Activated T-helper 1 cell treated with Interleukin-2 at 50 U/mL for 16 hours (primary cell): ENCODE measurements at places on chromosomes 16 and 17.

- no peak for DNase-seq
These were observed 107.0 kb downstream of the ANKRD11 start for GRCh38 chr16:89383095-89384003.

GRCh38 chr17:42107124-42107523, 5.4 kb downstream of the DHX58 start:
- no peak for DNase-seq

DNA sequence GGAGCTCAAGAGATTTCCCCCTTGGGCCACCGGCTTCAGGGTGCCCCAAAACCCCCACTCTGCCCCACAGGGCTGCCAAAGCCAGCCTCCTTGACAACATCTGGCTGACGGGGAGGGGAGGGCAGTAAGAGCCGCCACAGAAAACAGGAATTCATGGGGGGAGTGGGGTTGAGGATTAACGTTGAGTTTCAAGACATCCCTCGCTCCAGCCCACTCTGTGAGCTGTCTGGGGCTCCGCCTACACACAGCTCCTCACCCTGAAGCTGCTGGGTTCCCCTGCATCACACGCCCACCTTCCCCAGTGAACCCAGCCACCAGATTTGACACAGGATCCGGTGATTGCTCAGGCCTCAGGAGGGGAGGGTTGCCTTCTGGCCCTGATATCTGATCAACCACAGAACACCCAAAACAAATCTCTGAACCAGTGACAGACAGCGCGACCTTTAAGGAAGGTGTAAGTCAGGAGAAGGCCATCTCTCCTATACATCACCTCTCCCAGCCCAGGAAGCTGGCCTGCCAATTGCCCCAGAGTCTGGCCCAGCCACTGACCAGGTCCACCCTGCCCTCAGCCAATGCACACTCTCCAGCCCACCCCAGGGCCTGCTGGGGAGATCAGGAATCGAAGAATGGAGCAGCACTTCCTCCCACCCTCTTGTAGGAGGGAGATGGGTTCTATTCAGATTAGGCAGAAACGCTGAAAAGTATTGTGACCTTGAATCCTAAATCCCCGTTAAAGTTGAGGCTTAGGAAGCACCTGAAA, 132.1 kb downstream of the CLEC16A start:
- DNase-seq: no peak

DNA sequence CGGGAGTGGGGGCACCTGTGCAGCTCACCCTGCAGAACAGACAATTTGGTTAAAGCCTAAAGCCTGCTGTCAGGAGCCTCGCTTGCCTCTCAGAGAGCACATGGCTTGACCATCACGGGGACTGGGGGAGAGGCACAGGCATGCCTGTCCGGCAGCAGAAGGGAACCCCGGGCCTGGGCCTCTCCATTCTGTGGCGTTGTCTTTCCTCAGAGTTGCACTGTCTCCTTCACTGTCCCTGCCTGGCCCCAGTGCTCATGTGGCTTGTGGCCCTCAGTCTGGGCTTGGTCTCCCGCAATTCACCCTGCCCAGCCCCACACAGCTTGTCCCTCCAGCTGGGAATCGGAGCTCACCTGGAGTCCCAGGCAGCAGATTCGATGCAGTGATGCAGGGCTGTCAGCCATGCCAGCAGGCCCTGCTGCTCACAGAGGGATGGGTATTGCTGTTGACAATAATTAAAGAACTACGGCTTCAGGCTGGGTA, 189.9 kb downstream of the SEC14L1 start:
- no peak for DNase-seq

GRCh38 chr17:55672585-55673501, 49.8 kb downstream of the TMEM100 start:
- no peak for DNase-seq

DNA sequence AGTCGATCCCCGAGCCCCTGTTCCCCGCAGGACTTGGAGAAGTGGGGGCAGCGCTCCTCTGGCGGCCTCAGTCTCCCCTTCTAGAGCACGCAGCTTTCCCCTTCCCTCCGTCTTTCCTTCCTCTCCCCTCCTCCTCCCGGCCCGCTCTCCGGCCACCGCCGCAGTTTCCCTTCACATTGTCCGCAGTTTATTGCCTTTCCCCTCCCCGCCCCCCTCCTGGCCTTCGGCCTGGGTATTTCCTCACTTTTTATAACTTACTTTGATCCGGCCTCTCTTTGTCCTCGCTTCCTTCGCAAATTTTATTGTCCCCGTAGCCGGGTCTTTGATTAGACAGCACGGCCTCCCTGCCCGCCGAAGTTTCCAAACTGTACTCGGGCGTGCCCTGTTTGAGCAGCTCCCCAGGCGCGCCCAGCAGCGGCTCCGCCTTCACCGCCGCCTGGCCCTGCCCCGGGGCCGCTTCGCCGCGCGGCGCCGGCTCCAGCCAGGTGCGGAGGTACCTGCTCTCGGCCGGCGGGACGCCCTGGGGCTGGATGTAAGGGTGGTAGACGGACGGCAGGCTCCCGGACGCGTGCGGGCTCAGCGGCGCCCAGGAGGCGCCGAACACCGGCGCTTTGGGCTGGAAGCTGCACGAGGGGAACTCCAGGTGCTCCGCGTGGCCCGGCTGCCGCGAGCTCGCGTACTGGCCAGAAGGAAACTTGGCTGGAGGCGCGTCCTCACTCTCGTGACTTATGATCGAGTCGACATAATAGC, 488 bp downstream of the HOXB9 start:
- DNase-seq: no peak

GRCh38 chr17:10192972-10193371, 5.4 kb downstream of the GAS7 start:
- no peak for DNase-seq

GRCh38 chr17:1640329-1641064, 5.0 kb downstream of the SCARF1 start:
- DNase-seq: no peak

GRCh38 chr16:49048557-49048956, 233.1 kb downstream of the CBLN1 start:
- DNase-seq: no peak

GRCh38 chr16:85615852-85616606, 2.9 kb downstream of the GSE1 start:
- peak; percentile 56 for DNase-seq

DNA sequence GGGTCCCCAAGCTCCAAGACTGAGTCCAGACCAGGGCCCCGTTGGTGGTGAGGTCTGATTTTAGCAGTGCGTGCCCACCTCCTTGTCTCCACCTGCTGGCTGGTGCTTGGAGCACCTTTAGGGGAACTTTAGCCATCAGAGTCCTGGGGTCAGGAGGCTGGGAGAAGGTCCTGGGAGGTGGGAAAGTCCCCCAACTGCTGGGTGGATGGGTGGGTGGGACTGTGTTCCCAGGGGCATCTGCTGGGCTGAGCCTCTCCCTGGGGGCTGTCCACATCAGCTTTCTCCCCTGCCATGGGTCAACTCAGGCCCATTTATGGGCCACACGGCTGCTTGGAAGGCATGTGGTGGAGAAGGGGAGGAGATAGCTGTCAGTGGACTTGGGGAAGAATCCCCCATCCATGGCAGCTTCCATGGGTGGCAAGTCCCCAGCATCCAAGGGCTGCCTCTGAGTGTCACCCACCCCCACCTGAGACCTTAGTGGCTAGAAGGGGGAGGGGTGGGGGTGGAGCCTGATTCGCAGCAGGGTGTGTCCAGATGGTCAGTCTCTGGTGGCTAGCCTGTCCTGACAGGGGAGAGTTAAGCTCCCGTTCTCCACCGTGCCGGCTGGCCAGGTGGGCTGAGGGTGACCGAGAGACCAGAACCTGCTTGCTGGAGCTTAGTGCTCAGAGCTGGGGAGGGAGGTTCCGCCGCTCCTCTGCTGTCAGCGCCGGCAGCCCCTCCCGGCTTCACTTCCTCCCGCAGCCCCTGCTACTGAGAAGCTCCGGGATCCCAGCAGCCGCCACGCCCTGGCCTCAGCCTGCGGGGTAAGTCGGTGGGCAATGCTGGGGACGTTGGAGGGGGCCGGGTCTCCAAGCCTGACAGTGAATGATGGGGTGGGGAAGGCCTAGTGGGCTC, at the start of gene TRPV2:
Gene TRPV2, plus strand, starts transcription at position 541 of the 894 bp plus-strand sequence. CDS start 2,098 bp downstream, outside the sequence.
- peak; percentile 33 for DNase-seq

GRCh38 chr16:66660422-66661209, 35.9 kb downstream of the CMTM4 start:
- DNase-seq: no peak

- no peak for DNase-seq
These were observed 16.7 kb downstream of the SOCS3 start for GRCh38 chr17:78343187-78343542.

DNA sequence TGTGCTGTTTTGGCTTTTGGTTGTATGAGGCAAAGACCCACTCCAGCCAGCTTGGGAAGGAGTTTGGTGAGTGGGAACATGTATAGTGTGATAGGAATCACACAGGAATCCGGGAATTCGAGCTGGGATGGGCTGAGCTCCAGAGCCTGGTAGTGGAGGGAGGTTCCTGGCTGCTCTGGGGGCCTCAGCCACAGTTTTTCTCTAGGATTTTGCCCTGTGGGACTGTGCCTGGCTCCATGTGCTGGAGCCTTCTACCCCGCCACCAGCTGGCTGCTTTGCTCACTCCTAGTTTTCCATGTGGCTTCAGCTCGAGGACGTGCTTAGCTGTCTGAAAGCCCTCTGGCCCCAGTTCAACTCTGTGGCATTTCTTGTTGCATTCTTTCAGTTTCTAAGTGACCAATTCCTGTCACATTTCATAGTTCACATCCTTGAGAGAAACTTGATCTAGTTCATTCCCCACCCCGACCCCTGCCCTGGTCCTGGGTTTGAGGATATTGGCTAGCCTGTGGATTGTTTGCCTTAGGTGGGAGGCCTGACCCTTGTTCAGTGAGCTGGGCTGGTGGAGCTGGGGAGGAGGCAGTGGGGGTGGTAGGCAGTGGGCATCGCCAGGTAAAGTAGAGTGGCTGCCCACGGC, 5.0 kb downstream of the SEC14L1 start:
- DNase-seq: no peak

- peak; percentile 25 for DNase-seq
These were observed 30.8 kb downstream of the HLF start for GRCh38 chr17:55295411-55296170.

- DNase-seq: no peak
These were observed 849.1 kb upstream of the RBFOX1 start for GRCh38 chr16:6483469-6484033.

DNA sequence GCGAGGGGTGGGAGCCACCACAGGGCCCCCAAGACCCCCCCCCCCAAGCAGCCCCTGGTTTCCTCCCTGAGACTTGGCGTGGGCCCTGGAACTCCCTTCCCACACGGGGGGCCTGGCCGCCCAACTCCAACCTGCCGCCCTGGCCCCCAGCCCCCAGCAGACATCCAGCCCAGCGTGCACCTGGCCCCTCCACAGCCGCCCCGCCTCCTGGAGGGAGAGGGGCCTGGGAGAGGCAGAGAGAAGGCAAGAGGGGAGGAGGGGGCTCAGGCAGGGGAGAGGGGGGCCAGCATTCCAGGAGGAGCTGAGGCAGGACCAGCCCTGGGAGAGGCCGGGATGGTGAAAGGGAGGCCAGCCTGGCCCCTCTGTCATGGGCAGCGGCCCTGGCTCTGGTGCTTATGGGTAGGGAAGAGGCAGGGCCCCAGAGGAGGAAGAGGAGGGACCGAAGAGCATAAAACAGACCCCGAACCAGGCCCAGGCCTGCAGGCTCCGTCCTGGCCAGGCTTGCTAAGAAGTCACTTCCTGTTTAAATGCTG, 16.7 kb downstream of the IL34 start:
- no peak for DNase-seq

- no peak for DNase-seq
These were observed 663 bp downstream of the PRR35 start for GRCh38 chr16:560701-561412.

DNA sequence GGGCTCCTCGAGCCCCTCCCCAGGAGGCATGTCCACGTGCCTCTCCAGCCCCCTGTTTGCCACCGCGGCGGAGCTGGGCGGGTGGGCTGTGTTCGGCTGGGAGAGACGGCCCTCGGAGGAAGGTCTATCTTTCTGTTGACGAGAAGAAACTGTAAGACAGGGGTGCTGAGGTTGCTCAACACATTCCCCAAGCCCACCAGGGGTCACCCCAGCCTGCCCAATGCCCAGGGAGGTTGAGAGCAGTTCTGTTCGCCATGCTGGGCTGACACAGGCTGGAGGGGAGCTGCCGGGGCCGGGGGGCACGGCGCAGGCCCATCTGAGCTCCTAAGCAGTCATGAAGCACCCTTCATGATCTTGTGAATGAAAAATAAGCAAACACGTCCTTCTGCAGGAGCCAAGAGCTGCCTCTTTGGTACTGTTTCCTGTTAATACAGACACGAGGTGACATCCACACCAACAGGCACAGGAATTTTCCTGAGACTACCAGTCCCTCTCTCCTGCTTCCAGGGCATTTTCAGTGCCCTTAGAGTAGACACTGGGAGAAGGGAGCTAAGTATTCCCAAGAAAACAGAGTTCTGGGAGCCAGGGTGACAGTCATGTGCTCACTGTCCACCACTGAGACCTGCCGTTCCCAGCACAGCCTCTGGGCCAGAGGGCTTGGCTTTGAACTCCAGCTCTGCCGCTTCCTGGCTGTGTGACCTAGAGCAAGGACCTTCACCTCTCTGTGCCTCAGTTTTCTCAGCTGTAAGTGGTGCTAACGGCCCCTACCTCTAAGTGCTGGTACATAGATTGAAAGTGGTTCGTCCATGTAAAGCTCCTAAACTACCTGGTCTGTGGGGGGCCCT, 9.2 kb downstream of the UBALD2 start:
- no peak for DNase-seq

DNA sequence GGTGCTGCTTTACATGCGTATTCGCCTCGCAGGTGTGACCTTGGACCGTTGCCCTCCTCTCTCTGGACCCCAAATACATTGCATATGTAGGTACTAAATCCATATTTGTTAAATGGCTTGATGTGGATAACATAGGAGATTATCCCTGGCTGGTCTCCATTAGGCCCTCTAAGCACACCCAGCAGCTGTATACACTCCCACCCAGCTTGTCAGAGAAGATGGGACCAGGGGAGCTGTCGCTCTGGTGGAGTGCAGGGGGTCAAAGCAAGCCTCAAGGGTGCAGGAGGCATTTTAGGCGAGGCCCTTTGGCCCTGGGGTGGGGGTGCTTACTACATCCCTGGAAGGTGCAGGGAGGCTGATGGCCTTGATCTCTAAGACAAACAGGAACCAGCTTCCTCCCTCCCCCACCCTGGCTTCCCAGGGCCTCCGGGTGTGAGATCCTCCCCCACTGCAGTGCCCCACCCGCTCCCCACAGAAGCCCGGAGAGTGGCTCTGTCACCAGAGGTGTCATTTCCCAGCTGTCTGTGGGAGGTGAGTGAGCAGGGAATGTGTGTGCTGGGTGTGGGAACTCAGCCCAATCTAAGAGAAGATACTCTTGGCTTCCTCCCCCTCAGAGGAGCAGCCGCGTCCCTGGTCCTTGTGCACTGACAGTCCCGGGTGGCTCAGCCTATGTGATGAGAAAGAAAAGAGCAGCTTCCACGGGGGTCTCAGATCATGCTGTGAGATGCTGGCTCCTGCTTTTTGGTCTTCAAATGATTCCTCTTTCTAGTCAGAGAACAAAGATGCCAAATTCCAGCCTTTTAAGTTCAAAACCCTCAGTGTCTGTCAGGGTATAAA, 1.4 kb upstream of the VAMP2 start:
- DNase-seq: peak; percentile 66

GRCh38 chr17:54013072-54013471, 190.3 kb downstream of the KIF2B start:
- DNase-seq: no peak

GRCh38 chr16:12801511-12802042, 2.1 kb downstream of the CPPED1 start:
- DNase-seq: no peak
